ENCODE measurements at places on chromosomes 1 and 21.

GRCh38 chr1:107538502-107538901, 397.7 kb downstream of the NTNG1 start:
- no peak for DNase-seq

GRCh38 chr1:42851960-42852607, 5.7 kb downstream of the ZNF691 start:
- no peak for DNase-seq

DNA sequence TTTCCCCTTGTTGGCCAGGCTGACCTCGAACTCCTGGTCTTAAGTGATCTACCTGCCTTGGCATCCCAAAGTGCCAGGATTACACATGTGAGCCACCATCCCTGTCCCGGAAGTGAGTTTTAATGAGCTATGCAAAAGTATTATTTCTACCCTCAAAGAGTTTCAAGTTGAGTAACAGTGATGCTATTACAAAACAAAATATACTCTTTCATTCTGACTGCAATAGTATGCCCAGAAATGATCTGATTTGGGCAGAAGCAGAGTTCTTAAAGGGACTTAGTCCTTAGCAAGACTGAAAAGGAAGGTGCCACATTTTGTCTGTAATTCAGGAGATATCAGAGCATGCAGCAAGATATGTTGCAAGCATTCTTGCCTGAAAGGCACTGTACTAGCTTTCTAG, 375.4 kb downstream of the NUF2 start:
- no peak for DNase-seq

- no peak for DNase-seq
Observed at GRCh38 chr1:48560577-48560976, 88.6 kb upstream of the SPATA6 start.

DNA sequence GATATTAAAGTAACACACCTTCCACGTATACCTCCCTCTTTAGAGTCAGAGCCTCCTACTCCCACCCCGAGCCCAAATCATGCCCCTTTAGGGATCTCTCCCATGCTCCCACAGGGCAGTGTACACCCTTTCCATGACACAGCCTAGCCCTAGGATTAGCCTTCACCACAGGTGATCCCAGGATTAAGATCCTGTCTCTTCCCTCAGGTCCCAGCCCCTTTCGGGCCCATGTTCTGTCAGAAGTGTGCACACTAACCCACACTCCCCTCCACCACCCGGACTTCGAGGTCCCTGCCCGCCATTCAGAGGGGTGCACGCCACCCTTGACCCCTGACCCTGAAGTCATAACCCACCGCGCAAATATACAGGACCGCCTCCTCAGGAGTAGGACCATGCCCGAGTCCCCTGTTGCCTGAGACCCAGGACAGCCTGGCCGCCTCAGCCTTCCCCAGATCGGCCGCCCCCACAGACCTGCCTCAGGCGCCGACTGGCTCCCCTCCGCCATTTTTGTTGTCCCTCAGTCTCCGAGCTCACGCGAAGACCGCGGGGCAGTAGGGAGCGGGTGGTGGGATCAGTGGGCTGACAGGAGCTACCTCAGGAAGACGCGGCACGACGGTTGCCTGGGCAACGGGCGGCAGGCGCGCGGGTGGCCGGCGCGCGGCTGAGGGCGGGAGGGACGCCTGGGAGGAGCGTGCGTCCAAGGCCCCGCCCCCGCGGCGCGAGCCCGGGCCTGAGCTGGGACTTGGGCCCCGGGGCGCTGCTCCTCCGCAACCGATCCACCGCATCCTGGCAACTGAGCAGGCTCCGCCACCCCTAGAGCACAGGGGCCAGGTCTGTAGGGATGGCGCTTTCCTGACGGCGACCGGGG, at the start of gene AGBL4:
AGBL4 (minus strand) TSS at position 663 of the 868 bp plus-strand sequence.
- no peak for DNase-seq

DNA sequence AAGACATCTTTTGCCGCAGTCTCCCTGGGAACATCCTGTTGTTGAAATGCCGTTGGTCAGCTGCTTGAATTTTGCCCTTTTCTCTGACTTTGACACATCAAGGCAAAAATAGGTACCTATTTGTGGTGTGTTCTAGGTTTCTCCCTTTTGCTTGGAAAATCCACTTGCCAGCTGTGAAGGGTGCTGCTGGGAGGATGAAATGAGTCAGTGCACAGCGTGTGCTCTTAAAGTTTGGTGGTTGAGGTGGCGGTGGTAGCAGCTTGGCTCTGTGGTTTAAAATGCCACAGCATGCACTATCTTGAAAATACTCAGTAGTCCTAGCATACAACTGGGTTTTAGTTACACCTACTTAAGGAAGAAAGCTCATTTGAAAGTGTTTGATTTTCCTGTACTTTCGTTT, 183.8 kb downstream of the DHRS3 start:
- DNase-seq = peak; percentile 53

DNA sequence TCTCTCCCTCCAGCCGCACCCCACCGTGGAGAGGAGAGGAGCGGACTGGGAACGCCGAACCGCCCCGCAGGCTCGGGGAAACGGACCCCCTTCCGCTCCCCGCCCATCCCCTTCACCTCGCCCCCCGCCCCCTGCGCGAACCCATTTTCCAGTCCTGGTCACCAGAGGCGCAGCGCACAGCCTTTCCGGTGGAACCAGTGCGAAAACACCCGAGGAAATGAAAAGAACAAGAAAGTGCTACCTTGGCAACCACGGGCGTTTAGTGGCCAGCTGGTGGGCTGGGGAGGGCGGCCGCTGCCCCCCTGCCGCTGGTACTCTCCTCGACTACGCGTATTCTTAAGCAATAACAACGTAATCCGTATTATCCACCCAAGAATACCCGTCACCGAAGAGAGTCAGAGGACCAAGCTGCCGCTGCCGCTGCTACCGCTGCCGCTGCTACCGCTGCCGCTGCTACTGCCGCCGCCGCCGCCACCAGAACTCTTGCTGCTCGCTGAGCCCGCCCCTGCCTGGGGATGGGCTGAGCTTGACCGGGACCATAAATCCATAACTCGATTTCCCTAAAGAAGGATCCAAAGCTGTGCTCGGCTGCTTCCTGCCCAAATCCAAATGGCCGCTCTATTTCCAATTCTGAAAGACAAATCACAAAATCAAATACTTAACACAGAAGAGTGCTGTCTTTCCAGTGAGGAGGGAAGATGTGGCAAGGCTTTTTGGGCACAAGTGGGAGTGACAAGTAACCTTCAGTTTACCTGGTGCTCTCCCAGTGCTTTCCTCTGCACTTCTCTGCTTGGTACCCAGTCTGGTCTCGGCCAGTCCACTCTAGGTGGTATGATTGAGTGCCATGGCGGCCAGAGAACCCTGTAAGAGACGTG, 125.2 kb upstream of the DPYD start:
- DNase-seq = peak; percentile 25
